ENCODE measurements at places on chromosomes 7 and 10.

GRCh38 chr7:127667017-127667670 lies 15.2 kb downstream of the SND1 start:
- DNase-seq = no peak

DNA sequence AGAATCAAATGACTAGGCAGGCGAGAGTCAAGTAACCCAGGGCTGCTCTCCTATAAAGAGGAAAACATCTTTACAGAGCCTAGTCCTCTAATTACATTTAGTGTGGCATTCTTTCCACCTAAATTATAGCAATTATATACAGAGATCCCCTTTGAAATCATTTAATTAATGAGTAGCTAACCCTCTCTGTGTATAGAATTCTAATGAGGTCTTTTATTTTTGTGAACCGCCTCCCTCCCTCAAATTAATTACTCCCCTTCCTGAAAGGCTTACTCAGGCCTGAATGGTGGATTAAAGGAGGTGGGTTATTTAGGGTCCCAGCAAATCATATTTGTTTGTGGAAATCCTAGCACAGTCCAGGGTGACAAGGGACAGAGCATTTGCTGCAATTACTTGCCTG lies 551.8 kb downstream of the SORCS3 start:
- no peak for DNase-seq

GRCh38 chr10:49207113-49207512 lies 18.9 kb upstream of the TMEM273 start:
- DNase-seq = no peak

- no peak for DNase-seq
Measured at GRCh38 chr7:3218411-3219225, 82.4 kb upstream of the SDK1 start.

DNA sequence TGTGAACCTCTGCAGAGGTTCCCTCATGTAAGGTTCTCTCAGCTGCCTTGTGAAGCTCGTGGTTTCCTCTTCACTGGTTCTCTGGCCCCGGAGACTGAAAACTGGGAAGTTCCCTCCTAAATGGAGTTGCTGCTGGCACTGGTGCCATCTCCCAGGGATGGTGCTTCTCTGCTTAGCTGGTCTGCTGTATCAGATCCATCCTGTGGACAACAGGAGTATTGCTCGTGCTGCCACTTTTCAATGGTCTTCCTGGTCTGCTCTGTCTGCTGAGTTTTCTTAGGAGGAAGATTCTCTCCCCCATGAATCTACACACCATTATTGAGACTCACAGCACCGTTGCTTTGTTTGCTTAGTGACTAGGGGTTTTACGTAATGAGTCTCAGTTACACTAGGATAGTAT lies 247.8 kb downstream of the OTUD1 start:
- DNase-seq = no peak

- DNase-seq = no peak
Measured at GRCh38 chr10:15784662-15785300, 65.1 kb upstream of the ITGA8 start.

DNA sequence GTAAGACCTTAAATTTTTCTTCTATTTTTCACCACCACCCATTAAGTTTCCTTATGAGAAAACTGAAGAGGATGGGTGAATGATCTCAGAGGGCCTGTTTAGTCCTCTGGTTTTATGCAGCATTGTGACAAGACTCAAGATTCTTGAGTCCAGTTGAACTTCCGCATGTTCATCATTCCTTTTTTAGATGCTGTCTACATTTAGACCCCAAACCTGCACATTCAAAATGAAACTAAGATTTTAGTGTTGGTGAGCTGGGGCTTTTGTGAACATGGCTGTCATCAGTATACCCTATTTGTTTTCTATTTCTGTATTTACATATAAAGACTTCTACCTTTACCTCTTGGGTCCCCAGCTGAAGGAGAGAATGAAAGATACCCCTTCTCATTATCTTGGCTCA lies 31.1 kb downstream of the NET1 start:
- DNase-seq = no peak

DNA sequence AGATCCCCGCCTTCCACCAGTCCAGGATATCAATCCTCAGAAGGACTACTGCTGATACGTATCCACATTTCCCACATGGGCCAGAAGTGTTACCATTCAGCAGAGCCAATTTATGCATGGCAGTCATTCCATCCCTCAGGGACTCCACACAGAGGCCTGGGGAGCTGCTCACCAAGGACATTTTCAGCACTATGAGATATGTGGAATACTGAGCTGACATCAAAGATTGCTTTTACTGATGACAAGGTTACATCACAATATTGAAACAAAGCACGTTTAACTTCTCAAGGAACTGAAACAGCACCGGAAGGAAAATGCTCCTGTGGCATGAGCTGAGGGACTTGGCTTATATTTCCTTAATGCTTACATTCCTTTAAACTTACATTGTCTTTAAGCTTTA lies 335.1 kb downstream of the BMPER start:
- no peak for DNase-seq

DNA sequence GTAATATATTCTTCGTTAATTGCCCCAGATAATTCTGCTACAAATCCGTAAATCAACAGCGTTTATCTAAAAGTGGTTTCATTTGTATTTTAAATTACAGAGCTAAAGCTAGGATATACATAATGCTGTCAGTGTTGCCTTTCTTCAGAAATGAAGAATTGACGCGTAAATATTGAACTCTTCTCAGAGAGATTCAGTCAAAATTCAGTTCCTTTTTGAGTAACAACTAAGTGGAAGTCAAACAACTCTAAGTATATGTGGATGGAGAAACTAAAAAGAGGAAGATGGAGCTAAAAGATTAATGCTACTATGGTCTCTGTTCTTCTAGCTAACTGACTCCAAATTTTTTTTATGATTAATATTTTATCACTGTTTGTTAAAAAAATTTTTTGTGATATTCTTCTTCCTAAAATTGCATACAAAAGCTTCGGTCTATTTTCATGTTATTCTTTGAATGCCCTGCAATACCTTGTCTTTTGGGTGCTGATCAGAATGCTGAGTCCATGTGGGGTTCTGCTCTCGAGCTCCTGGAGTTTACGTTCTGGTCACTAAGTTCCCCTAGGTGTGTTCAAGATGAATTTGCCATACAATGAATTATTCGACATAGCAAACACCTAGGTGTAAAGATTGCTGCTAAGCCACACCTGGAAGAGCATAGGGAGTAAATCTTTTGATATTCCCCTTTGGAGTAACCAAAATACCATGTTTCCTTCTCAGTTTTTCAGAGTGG lies 20.7 kb downstream of the MDFIC start:
- no peak for DNase-seq

DNA sequence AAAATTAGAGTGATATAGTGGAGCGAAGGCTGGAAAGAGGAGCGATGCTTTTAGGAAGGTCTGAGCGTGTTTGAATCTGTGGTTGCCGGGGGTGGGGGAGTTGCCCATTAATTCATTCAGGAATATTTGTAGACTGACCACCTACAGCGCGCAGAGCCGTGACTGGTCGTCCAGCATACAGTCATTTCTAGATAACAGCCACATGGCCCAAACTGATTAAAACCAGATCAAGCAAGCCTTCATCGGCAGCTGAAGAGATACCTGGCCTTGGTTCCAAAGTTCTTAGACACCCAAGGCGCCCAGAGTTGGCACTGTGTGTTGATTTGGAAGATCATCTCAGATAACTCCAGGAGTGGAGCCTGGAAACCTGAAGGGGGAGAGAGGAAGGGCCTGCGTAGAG lies 1.7 kb downstream of the PROSER2 start:
- DNase-seq = no peak

Measured in NT2/D1 (cell line).